Activated T-helper 1 cell treated with anti-CD3 and anti-CD28 coated beads, Interleukin-12 subunit alpha, Interleukin-12 subunit beta, Interleukin-2, Interleukin-4 antibody, amounts not matched to agents 30 ng/mL and 10 ng/mL and 1 ng/mL, durations not matched to agents 14 hours and 24 hours and 36 hours (primary cell): ENCODE measurements at places on chromosomes 7 and 10.

DNA sequence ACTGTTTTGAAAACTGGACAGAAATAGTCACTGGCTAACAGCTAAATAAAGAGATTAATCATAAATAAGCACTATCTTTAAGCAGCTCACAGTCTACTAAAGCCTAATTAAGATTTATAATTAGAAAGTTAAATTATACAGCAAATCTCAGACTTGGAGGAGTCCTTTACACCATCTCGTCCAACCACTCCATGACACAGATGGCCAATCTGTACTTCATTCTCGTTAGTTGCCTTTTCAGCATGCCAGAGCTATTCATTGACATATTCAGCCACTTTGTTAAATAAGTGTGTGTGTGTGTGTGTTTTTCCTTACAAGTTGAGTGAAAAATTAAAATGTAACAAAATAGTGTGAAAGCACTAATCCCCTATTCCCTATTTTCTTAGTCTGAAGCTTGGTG is 1066.7 kb downstream of the CNTNAP2 start:
- DNase-seq, result no peak

GRCh38 chr10:20874261-20874660 is 22.9 kb downstream of the NEBL start:
- DNase-seq, result no peak

GRCh38 chr10:131391936-131392335 is 80.4 kb upstream of the TCERG1L start:
- DNase-seq, result no peak

DNA sequence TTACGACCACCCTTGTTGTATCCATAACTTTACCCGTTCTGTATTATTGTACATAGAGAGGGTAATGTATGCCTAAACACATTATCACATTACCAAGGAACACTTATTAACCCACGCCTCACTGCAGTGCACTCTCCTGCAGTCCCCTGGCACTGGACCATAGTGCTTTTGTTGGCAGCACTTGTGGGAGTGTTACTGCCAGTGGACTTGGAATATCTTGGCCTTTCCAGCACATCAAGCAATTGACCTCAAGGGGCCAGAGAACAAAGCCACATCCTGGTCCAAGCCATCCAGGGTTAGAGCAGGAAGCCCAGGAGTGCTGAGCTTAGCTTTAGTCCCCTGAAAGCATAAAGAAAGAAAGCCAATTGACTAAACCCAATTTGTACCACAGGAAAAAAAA is 304.2 kb downstream of the PCDH15 start:
- DNase-seq, result no peak

GRCh38 chr7:2440608-2441245 is 35.5 kb downstream of the GRIFIN start:
- no peak for DNase-seq

GRCh38 chr7:135166338-135166990 is 4.0 kb downstream of the CYREN start:
- no peak for DNase-seq

DNA sequence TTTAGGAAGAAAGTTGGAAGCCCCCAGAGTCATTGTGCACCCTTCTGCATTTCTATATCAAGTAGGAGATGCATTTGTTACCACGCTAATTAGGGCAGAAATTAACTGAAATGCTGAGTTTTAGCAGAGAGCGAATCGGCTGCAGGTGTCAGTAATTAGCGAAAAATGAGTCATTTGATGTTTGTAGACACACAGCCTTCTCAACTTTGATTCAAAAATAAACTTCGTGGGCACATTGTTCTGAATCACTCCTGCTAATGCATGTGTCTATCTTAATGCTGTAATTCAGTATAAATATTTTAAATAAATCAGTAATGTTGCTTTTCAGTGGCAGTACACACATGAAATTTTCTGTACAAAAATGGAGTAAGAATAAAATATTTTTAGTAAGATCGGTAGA is 109.5 kb upstream of the CARD11 start:
- no peak for DNase-seq

GRCh38 chr7:139855498-139856270 is 26.6 kb downstream of the TBXAS1 start:
- peak; percentile 6 for DNase-seq

DNA sequence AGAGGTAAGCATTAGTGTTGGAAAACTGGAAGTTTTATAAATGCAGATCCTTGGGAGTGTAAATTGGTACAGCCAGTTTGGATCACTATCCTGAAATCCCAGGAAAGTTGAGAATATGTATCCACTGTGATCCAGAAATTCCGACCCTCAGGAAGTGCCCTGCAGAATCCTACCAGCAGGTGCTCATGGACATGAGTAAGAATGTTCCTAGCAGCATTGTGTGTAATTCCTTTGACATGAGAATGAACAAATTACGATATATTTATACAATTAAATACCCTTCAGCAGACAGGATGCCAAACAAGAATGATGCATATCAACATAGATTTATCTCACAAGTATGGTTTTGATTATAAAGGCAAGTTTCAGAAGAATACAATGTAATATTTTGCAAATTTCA is 181.6 kb downstream of the XPNPEP1 start:
- no peak for DNase-seq

GRCh38 chr10:95445223-95445836 is 115.8 kb downstream of the SORBS1 start:
- DNase-seq, result no peak

GRCh38 chr10:132535065-132535651 is 2.4 kb upstream of the INPP5A start:
- no peak for DNase-seq

DNA sequence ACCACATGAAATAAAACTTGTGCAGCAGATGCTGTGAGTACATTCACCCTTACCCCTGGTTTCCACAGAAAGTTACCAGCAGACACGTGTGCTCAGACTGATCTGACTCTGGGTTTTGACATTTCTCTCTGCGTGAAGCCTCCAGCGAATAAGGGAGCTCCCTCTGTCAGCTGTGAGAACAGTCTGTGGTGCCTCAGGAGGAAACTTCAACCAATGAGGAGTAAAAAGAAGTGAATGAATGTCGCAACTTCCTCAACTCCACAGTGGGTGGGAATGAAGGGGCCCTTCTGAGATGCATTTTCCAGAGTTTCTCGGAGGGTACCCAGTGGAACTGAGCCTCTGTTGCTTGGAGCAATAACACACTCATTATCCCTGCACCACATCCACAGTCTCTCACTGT is 743.4 kb downstream of the TNS3 start:
- no peak for DNase-seq

GRCh38 chr7:87213252-87213651 is 6.3 kb downstream of the TMEM243 start:
- no peak for DNase-seq

- no peak for DNase-seq
These were observed 63.1 kb downstream of the FZD1 start for GRCh38 chr7:91327346-91327745.

GRCh38 chr10:132926777-132927650 is 15.4 kb downstream of the CFAP46 start:
- DNase-seq, result no peak

GRCh38 chr7:132577206-132578049 is 1.2 kb upstream of the PLXNA4 start:
- DNase-seq, result no peak

DNA sequence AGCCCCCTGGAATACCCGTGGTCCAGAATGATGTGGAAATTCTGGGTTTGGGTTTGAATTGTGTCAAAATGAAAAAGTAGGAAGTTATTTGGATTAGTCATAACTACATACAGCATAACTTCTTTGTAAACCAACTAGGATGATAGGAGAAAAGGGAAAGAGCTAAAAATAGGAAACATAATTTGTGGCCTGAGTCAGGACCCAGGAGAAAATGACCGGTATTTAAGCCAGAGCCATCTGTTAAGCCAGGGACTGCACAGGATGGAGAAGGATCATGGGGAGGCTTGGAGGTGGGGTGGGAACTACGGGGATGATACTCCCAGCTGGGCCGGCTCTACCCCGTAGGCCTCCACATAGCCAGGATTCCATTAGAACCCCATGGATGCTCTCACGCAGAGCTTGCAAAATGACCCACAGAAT is 98.6 kb downstream of the MYOF start:
- DNase-seq, result no peak

DNA sequence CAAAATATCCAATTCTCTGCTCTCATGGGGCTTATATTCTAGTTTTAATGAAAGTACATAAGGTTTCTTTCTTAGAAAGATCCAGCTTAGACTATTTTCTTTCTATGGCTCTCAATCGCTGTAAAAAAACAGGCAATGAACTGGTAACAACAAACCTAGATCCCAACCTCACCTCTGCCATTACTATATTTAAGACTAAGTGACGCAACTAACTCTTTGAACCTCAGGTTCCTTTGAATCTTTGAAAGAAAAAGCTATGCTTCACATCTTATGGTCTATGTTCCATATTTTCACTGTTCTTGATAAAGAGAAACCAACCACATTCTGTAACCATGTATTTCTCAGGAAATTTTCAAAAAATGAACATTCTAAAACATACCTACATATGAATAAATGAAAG is 88.5 kb downstream of the ELAPOR2 start:
- no peak for DNase-seq

DNA sequence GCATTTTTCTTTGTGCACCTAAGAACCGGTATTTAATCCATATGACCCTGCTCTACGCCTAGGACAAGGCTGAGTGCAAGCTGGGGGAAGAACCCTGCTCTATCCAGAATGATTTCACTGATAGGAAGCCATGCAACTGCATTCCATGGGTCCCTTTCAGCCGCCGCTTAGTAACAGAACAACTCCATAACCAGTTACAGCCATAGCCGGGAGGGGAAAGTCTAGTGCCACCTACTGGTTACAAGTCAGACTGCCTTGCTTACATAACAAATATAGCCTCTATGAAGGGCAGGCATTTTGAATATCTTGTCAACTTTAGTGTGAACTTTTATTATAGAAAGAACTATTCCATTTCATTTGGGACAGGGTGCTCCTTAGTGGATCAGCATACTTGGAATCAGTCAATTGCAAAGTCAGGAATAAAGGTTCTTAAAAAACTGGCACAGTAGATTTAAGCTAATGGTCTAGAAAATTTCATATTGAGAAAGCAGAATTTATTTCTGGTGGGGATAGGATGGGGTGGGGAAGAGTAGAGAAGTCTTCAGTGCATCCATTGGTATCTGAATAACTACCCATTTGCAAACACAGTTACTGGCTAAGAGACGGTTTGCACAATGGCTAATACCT is 521.7 kb downstream of the ADRA2A start:
- DNase-seq, result peak; percentile 7

DNA sequence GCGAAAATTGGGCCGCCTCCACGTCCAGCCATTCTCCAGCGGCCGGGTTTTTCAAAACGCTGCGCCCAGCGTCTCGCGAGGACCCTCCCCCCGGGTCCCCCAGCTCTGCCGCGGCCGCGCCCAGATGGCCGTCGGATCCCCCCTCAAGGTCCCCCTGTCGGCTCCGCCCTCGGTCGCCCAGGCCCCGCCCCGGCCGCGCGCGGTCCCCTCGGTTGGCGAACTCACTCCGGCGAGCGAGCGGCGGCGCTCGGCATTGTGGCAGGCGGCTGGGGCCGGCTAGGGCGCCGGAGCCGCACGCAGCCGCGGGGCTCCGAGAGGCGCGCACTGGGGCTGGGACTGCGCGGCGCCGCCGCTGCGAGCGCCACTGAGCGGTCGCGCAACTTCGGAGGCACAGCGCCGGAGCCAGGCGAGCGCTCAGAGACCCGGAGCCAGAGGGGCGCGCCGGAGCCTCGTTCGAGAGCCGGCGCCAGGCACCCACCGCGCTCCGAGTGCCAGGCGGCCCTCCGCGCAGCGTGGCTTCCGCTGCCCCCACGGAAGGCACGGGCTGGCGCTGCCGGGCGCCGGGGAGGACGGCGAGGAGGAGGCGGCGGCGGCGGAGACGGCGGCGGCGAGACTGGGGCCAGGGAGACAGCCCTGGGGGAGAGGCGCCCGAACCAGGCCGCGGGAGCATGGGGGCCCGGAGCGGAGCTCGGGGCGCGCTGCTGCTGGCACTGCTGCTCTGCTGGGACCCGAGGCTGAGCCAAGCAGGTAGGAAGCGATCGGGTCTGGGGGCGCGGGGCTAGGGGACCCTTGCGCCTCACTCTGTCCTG is at the start of gene UNC5B:
Gene UNC5B, plus strand, starts transcription at position 253 of the 809 bp plus-strand sequence. Its CDS starts 416 bp downstream, at position 669.
- DNase-seq, result peak; percentile 24

DNA sequence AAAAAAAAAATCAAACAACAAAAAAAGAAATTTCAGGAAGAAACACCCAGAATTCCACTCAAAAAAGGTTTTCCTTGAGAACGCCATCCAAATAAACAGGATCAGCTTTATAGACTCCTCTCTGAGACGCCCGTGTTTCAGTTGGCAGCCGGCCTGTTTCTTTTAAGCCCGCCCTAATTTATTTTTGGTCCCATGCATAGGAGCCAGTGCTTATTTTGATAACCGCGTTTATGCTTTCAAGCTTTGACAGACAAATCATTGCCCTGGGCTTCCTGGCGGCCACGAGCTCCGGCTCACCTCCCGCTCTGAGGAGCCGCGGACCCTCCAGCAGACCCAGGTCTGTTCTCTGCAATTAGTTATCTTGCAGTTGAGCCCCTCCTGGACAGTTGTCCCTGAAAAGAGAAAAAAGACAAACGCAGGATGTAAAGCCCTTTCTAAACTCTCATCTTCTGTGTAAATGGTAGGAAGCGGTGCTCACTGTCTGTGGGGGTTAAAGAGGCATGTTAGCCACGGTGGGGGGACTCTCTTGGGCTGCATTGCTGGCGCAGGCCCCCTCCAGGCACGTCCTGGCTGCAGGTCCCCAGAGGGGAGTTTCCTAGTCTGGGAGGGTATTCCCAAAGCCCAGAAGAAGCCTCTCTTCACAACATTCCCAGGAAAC is 22.2 kb upstream of the UNCX start:
- DNase-seq, result no peak

DNA sequence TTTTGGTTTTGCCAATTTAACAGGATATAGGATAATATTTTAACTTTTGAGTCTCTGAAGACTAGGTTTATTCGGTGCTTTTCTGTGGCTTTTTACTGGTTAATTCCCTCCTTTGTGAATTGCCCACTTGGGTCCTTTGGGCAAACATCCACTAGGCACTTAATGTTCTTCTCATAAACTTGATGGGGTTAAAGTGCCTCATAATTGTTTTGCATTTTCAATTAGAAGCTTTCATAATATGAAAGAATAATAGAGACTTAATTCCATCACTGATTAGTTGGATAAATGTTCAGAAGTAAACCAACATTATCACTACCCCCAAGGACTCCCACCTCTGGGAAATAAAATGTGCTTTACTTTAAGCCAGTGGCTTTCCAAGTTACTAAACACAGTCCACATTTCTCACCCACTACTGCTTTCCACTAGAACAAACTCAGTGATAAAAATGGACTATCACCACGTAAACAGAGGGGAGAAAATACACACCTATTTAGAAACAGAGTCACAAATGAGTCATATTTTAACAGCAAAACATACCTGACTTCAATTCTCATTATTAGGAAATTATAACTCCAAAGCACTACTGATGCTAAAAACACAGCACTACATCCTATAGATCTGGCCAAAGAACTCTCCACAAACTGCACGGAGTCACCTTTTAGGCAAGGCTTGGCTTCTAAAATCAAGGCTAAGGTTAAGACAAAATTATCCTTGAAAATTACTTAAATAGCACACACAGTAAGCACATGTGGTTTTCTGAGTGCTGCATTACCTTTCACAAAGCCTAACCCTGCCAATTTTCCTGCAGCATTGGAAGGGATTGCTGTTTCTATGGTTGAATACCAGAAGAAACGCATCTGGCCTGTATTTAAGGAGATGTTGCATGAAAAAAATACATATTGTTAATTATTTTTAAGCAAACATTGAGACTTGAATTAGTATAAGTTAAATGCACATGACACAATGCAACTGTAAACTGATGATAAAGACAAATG is 41.2 kb downstream of the PARD3 start:
- no peak for DNase-seq
